ENCODE measurements at places on chromosomes 7 and 10. TPM values are rescaled to one million over a fixed set of nuclear protein-coding genes. Genes with fewer than 3 reads are reported as not detected.

GRCh38 chr7:33762911-33763306, 142.4 kb upstream of the BMPER start:
- no peak for DNase-seq

DNA sequence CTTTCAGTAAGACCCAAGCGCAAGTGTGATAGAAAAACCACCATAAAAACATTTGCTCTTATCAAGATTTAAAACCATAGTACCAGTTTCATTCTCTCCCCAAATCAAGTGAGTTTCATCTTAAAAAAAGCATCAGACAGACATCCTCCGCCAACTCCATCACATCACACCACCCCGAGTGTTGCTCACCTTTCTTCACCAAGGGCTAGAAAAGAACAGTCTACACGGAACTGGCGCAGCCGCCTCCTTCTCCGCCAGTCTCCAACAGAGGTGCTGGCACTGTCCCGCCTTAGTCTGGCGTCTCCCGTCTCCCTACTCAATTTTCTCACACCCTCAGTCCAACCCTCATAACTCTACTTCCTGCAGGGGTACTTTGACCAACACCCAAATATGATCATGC, 46.9 kb upstream of the WIPI2 start:
- DNase-seq: no peak

- no peak for DNase-seq
Observed at GRCh38 chr10:46091080-46091827, 45.2 kb upstream of the MSMB start.

PLAU gene
- 19.6 TPM for polyA plus RNA-seq

TRIM50 gene
- 0.42 TPM for polyA plus RNA-seq

DNA sequence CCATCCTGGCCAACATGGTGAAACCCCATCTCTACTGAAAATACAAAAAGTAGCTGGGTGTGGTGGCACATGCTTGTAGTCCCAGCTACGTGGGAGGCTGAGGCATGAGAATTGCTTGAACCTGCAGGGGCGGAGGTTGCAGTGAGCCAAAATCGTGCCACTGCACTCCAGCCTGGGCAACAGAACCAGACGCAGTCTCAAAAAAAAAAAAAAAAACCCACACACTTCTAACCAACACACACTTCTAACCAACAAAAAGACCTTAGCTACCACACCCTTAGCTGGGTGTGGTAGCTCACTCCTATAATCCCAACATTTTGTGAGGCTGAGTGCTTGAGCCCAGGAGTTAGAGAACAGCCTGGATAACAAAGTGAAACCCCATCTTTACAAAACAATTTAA, 33.9 kb upstream of the SPOCK2 start:
- no peak for DNase-seq

GRCh38 chr7:157543791-157544190, 207.0 kb downstream of the DNAJB6 start:
- DNase-seq: no peak

All from large intestine (tissue), 12 donors.